Small intestine (tissue), 16 donors: ENCODE measurements at places on chromosomes 7 and 10.

GRCh38 chr10:128633864-128634540, 507.8 kb upstream of the MKI67 start:
- no peak for DNase-seq

- DNase-seq = no peak
Observed at GRCh38 chr7:90266808-90267207, 21.8 kb downstream of the CFAP69 start.

- no peak for DNase-seq
Observed at GRCh38 chr7:47394751-47395252, 187.1 kb downstream of the TNS3 start.

GRCh38 chr7:74717889-74718288, 55.9 kb upstream of the NCF1 start:
- no peak for DNase-seq

GRCh38 chr7:139725077-139725476, 52.7 kb downstream of the HIPK2 start:
- DNase-seq = no peak

GRCh38 chr7:48085433-48085791, 3.7 kb upstream of the UPP1 start:
- DNase-seq = no peak

DNA sequence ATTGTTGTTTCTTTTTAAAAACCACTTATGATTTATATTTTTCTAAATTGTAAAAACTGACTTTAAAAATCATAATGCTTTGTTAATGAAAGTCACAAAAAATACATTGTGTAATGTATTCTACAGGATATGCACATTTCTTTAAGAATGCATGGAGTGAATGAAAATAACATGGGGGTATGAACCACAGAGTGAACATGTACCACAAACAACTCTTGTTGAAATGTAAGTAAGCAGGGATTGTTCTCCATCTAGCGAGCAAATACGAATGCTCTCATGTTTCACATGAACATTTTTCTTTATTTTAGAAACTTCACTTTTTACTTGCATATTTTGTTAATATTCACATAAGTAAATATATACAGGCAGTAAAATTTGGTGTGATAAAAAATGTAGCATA, 35.6 kb upstream of the LAMB4 start:
- no peak for DNase-seq

DNA sequence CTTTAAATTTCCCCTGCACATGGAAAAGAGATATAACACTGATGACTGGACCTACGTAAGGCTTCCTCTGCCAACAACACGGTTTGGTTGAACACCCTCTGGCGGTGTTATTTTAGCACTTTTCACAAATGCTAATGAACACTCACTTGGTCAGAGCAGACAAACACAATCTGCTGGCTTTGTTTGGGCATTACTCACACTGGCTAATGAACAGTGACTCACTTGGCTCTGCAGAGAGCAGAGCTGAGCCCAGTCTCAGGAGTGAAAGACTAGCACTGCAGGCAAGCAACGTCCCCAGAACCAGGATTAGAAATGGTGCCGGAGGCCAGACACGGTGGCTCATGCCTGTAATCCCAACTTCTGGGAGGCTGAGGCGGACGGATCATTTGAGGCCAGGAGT, 430.8 kb downstream of the PLXNA4 start:
- no peak for DNase-seq

DNA sequence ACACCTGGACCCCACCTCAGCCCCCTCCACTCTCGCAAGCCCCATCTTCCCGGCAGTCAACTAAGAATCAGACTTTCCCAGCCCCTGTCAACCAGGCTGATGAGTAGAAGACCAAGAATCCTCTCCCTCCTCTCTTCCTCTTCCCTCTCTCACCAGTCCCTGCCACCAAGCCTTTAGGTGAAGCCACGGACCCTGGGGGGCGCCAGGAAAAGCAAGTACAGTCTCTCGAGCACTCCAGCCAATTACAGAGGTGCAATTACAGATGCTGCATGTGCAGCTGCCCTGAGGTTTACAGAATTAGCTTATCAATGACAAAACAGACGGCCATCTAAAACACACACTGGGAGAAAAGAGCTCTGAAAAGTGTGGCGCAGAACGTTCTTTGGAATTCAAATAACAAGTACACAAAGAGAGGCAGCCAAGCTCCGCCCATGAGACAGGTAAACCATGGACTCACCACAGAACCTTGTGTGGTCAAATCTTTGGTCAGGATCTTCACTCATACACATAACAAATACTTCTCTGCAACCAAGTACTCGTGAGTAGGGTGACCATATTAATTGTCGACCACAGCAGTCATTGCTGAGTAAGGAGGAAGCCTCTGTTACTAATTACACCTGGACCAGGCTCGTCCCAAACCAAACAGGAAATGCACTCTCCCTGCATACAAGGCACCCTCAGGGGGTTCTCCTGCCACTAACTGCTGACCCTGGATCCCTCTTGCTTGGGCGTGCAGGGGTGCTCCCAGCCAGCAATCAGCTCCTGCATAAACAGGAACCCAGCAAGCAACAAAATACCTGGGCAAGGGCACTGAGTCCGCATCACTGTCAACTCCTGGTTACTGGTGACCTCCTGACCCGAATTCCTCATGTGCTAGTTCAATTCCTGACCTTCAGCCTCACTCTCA, 189.2 kb downstream of the FAM107B start:
- DNase-seq = no peak

DNA sequence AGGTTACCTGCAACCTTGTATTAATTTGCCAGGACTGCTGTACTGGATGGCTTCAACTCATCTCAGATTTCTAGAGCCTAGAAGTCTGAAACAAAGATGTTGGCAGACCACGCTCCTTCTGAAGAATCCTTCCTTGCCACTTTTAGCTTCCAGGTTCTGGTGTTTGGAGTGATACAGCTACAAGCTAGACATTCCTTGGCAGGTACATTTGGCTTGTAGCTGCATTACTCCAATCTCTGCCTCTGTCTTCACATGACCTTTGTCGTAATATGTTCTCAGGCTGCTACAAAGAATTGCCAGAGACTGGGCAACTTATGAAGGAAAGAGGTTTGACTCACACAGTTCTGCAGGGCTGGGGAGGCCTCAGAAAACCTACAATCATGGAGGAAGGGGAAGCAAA, 146.3 kb downstream of the GALNT17 start:
- DNase-seq = no peak

GRCh38 chr10:12602521-12602920, 253.2 kb downstream of the CAMK1D start:
- DNase-seq = no peak

- no peak for DNase-seq
Observed at GRCh38 chr10:110355141-110355831, 50.6 kb upstream of the SMNDC1 start.

- peak; percentile 68 for DNase-seq
Observed at GRCh38 chr10:93554760-93555432, 11.6 kb upstream of the FFAR4 start.

- DNase-seq = no peak
Observed at GRCh38 chr7:102205915-102206314, 80.8 kb upstream of the SH2B2 start.

GRCh38 chr7:25821225-25821624, 330.8 kb upstream of the NFE2L3 start:
- no peak for DNase-seq

DNA sequence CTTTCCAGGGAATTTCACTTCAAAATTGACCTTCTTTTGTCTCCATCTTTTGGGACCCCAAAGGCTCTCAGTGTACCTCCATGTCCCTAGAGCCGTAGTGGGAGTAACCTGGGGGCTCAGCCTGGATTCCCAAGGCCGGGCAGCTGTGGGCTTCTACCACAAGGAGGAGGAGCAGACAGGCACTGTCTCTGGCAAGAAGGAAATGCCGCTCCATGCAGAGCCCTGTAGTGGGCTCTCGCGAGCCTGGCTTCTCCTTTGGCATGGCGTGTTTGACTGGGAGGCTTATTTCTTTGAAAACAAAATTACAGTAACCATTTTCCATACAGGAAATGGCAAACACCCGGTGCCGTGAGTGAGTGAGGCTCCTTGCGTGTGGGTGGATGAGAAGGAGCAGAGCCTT, 76.8 kb upstream of the FAM180A start:
- no peak for DNase-seq

GRCh38 chr10:48478980-48479811, 125.7 kb downstream of the ARHGAP22 start:
- DNase-seq = no peak

DNA sequence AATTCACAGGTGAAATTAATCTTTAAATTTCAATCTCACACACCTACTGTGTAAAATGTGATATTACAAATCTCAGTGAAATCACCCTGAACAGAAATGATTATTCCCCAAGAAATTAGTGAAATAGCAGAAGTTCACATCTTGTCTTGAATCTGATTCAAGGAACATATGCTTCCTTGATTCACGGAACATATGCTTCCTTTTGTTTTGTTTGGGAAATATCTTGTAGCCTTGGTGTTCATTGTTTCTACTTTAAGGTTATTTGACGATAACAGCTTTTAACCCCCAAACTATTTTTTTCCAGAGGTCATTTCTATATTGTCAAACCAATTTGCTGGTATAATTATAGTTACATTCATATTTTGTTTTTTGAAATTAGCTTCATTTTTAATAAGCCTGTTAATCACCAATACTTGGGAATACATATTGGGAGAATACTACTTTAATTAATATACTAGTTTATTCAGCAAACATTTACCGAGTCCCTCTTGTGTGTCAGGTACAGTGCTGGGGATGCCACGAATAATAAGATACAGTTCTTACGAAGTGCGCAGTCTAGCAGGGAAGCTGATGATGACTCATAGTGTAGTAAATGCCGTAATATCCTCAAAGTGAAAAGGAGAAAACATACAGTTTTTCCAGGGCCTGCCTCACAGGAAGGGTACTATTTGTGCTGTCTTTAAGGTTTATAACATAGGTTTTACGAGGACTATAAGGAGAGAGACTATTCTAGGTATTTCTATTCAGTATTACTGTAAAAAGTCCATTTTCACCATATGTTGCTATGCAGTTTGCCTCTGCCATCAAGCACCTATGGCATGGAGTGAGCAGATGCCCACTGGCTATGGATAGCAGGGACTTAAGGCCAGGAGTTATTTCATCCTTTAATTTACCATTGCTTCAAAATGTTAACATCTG, 32.5 kb downstream of the PRKAR2B start:
- no peak for DNase-seq

DNA sequence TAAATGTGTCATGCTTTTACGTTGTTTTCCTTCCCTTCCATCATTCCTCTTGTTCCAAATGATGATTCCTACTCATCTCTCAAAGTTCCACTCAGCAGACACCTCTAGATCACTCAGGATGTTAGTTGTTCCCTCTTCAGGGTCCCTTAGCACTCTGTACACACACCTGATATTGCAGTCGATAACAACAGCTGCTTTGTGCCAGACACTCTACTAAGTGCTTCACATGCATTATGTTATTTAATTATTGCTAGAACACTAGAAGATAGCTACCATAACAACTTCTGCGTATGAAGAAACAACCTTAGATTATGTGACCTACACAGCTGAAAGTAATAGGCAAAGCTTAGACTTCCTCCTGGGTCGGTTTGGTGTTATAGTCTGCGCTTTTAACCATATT, 29.6 kb downstream of the PCBD1 start:
- DNase-seq = no peak

GRCh38 chr7:12685550-12685949, 1.9 kb upstream of the ARL4A start:
- no peak for DNase-seq

GRCh38 chr7:150420242-150420641, 30.2 kb upstream of the GIMAP8 start:
- no peak for DNase-seq

DNA sequence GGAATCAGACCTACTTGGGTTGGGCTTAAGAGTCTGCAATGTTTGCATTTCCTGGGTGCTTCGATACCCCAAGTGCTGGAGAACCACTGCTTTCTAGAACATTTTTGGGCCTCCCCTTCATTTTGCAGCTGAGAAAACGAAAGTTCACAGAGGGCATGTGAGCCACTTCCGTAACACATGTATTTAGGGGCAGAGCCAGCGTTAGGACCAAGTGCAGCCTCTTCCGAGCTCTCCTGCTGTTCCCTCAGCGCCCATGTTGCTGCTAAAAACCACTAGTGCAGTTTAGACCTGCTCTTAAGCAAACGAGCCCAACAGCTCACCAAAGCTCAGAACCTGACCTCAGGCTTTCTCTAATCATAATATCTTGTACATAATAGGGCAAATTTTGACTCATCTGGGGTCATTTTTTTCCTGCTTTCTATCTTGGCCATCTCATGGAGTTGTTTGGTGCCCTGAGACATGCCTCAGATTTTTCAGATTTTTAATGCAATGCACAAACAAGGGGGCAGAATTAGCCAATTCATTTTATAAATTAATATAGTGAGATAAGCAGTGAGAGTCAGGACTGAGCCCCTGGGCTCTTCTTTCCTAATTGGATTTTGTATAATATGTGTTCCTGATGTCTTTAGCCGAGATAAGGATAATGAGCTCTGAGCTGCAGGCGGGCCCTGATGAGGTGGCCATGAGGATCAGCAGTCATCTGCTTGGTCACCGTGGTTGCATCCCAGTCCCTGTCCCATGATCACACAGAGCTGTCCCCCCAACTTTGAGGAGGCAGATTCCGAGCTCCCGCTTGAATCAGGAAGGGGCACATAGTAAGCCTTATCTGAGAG, 12.9 kb downstream of the BAG3 start:
- no peak for DNase-seq

- peak; percentile 36 for DNase-seq
Observed at GRCh38 chr7:42227936-42228591, 8.9 kb downstream of the GLI3 start.

DNA sequence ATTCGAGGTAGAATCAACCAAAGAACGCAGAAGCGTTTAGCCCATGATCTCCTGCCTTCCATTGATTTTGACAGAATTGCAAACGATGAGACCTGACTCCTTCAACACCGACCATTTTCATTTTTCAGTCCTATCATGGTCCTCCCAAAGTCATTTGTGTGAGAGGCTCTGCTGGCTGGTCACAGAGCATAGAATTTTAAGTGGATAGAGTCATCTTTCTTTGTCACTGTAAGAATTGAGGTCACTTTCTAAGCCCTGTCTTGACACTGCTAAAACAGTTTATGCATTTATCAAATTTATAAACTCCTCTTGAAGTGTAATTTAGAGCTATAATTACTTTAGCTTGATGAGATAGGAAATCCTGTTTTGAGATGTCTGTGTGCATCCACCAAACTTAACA, 72.0 kb downstream of the UBE3C start:
- no peak for DNase-seq

DNA sequence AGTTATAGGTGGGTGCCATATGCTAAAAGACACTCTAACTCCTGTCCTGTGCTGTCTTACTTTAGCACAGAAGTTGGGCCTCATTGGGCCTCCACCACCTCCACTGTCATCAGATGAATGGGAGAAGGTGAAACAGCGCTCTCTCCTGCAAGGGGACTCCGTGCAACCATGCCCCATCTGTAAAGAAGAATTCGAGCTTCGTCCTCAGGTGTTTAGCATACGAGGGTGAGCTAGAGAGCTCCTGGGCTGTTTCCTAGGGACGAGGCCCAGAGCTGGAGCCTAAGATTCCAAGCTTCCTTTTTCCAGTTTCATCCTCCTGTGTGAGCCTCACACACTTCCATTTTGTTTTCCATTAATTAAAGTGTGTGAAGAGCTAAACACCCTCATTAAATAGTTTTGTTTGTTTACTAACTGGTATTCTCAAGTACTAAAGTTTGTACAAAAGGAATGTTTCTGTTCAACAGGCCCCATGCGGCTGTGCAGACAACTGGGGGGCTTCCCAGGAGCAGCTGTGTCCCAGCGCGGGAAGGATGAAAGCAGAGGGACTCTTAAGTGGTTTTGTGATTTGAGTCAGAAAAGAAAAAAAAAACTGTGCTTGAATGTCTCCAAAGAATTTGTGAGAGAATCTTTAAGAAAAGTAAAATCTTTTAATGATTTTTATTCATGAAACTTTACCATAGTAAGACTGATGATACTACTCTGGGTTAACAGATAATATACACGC, 14.1 kb downstream of the RNF32 start:
- no peak for DNase-seq

GRCh38 chr7:54187886-54188685, 354.1 kb upstream of the VSTM2A start:
- no peak for DNase-seq
